ENCODE measurements at places on chromosomes 6 and 20.
A peak's percentile ranks its signal among the peaks of the same experiment; 100 is the strongest.

DNA sequence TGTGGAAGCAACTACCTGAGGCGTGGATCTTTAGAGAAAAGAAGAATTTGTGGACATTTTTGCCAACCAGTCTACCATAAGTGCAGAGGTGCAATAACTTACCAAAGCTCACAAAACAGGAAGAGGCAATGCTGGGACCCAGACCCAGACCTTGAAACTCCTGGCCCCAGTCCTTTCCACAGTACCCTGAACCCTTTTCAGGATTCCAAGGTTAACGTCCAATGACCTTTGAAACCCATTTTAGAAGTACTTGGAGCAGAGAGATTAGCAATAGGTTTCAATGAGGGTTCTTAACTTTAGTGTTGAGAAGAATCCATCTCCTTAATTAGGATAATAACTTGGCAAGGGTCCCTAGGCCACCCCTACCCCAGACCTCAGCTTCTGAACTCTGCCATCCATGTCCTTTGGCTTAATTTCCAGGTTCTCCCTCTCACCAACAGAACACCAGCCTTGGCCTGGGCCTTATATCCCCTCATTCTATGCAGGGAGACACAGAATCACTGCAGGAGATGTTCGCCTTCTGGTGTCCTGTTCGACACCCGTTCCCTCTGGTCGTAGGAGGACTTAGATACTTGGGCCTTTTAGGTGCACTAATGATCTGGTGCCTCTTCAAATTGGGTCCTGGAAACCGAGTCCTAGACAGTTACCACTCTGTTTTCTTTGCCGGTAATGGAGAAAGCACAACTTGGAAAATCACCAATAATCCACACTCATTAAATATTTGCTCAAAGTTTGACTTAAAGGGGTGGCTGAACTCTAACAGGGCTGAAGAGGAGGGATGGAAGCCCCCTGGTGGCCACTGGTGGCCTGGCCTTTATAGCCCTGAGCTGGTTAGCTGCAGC is 40.6 kb downstream of the ISM1 start:
- DNase-seq = peak; percentile 66

DNA sequence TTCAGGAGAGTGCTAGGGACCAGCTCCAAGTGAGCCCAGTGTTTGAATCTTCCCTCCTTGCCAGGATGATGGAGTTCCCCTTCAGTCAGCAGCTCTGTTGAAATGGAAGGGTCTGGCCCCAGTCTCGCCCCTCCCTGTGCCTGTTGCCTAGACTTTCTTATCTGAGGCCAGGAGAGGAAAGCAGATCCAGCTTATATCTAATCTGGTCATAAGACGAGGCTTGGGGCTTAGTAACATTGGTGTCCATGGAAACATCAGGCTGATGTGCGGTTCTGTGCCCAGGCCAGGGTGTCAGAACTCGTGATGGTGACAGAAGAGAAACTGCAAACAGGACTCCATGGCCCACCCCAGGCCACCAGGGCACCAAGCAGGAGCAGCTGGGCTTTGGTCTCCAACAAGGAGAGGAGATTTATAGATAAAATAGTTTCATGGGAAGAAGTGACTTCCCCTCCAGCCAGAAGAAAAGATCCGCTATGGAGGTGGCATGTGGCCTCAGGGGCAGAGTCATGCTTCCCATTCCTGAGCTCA is 9.8 kb downstream of the MAS1L start:
- no peak for DNase-seq

- no peak for DNase-seq
Measured at GRCh38 chr20:44495802-44496481, 20.3 kb downstream of the TTPAL start.

DNA sequence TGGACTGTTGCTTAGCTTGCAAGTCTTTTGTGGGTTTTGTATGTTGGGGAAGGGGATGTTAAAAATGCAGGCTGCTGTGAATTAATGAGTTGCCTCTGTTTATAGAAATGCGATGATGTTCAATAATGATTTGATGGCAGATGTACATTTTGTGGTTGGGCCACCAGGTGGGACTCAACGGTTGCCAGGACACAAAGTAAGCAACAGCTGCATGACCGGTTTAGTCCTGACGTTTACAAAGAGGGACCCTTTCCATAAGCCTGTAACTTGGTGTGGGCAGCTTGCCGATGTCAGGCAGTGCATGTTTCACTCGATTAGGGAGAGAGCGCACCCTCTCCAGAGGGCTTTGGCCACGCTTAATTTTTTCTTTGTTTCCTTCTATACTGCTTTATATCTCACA is 1.3 kb downstream of the BTBD3 start:
- DNase-seq = no peak

- DNase-seq = no peak
Measured at GRCh38 chr6:77462359-77463307, 658 bp downstream of the HTR1B start.

DNA sequence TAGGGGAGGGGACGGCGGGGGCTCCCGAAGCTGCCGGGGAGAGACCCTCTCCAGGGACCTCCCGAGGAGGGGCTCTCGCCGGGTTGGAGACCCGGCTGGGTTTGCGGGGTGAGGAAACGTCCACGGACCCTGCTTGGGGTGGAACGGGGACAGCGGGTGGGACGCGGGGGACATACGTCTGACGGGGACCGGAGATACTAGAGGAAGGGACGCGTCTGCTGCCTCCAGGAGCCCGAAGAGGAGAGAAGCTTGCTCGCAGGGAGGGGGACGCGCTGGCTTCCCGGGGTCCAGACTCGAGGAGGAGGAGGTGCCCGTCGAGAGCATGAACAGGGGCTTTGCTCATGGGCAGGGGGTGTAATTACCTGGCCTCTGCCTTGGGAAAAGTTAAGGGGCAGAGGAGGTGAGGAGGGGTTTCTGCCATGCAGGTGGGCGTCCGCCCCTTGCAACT is 593 bp downstream of the DNMT3B start:
- DNase-seq = no peak

- DNase-seq = no peak
Measured at GRCh38 chr6:109349419-109349987, 32.8 kb downstream of the CD164 start.

DNA sequence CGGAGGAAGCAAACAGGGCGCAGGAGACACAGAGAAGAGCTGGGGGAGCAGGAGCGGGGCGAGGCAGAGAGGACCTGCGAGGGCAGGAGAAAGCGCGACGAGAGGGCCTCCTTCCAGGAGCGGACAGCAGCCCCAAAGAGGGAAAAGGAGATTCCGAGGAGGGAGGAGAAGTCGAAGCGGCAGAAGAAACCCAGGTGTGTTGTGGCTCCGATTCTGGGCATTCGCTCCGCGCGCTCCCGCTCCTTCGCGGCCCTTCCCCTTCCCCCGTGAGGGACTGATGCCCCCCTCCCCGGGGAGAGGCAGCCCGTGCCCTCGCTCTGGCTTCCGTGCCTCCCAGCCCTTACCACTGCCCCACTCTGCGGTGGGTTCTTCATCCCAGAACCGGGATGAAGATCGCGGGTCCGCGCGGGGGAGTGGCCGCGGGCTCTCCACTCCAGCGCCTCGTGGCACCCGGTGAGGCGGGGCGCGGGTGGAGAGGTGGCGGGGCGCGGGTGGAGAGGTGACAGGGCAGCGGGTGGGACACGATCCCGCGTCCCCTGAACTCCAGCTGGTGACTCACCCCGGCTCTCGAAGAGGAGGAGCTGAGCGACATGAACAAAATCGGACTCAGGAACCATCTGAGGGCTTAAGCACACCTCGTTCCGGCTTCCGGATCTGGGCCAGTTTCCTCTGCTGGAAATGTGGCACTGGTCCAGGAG is 22.4 kb downstream of the TMC2 start:
- DNase-seq = no peak

- no peak for DNase-seq
Measured at GRCh38 chr6:50353603-50354002, 303.9 kb upstream of the DEFB112 start.

- DNase-seq = no peak
Measured at GRCh38 chr6:70133246-70133645, 169.6 kb downstream of the COL9A1 start.

GRCh38 chr20:38447251-38447661 is 12.1 kb upstream of the SNHG17 start:
- no peak for DNase-seq
